Pulmonary artery endothelial cell (primary cell): ENCODE measurements at places on chromosomes 2 and 18. TPM values are rescaled to one million over a fixed set of nuclear protein-coding genes. Genes with fewer than 3 reads are reported as not detected.

Gene GGCX
- 39.1 and 68.9 TPM in 2 replicates for total RNA-seq

Gene MARS2
- 6.1 and 8.5 TPM in 2 replicates for total RNA-seq

Gene CRYGC
- total RNA-seq = not detected in 2 replicates

Gene UGT1A5
- not detected in 2 replicates for total RNA-seq

Gene QPCT
- 18.9 and 35.5 TPM in 2 replicates for total RNA-seq

Gene FAM228B
- 4.1 and 5.8 TPM in 2 replicates for total RNA-seq

Gene TMEM127
- total RNA-seq = 17.1 and 22.4 TPM in 2 replicates

DNA sequence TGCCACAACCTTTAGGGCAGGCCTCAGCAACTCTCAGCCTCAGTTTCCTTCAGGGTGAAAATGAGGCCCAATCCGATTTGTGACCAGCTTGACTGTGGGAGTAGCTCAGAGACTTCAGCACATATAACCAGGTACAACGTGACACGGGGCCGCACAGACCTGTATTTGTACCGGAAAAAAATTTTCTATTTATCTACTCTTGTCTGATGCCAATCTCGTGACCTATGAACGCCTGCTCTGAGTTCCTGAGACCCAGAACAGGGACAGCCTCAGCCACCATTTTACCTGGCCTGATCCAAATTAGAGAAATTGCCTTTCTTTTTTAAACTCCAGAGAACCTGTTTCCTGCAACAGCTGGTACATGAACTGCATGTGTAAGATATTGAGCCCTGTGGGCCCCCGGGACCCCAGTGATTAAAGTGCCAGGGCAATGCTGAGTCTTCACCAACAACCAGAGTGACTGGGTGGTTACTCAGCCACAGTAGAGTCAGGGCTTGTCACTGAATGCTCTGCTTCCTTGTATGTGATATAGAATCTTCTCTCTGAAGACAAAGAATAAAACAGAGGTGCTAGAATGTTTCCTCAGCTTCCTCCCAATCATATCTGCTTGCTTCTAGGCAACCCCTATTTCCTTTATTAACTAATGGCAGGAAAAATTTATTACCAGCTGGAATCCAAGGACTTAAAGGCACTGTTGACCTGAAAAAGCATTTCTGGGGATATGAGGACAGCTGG, 47.8 kb upstream of the FZD7 start:
- no peak for DNase-seq

DNA sequence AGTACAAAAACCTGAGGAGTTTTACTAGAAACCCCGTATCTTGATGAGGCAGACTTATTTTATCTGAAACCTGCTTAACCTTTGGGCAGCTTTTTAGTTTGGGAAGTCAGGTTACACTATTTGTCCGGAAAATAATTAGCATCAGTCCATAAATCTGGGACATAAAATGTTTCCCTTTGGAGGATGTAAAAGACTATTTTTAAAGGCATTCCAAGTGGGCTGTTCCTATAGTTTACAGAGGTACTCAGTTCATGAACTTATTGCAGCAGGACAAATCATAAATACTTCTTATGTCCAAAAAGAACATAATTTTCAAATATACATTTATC, 6.3 kb downstream of the HTR2B start:
- no peak for DNase-seq

DNA sequence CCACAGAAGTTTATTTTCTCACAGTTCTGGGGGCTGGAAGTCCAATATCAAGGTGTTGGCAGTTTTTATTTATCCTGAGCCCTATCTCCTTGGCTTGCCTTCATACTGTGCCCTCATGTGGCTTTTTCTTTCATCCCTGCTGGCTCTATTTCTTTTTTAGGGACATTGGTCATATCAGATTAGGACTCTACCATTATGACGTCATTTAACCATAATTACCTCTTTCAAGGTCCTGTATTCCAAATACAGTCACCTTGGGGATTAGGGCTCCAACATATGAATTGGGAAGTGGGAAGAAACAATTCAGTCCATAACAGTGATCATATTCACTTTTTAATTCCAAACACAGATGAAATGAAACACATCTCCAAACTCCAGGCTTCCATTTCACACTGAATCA, 286.0 kb downstream of the SUCLG1 start:
- DNase-seq = no peak

- DNase-seq = no peak
Measured at GRCh38 chr2:76730021-76730420, 792.2 kb downstream of the LRRTM4 start.

DNA sequence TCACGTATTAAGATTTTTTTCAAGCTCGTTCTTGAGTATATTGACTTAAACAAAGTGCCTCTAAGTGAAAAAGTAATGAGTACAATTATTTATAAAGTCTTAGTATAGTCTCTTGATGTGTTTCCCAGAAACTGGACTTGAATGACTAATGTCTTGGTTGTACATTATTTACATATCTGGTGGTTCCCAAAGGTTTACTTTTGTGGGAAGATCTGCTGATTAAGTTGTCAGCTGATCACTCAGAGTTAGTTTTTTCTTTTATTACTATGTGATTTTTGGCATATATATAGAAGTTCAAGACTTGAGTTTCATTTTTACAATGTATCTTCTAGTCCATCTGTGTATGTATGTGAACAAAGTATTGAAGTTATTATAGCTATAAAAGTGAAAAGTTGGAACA, 29.5 kb downstream of the RNF144A start:
- no peak for DNase-seq

DNA sequence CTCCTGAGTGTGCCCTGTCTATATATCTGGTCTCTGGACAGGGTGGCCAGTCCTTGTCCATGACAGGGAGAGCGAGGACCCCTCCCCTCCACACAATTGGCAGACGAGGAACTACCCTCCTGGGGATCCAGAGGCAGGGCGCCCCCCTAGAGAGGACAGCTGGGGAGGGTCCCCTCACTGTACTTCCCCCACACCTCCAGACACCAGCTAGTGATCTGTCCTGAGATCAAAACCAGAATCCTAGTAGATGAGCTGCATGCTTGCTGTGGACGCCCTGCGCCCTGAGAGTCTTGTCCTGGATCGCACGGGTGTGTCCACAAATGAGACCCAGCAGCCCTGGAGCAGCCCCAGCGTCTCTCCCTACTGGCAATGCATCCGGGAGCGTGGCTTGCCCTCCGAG, 83.4 kb upstream of the PXDN start:
- DNase-seq = no peak

DNA sequence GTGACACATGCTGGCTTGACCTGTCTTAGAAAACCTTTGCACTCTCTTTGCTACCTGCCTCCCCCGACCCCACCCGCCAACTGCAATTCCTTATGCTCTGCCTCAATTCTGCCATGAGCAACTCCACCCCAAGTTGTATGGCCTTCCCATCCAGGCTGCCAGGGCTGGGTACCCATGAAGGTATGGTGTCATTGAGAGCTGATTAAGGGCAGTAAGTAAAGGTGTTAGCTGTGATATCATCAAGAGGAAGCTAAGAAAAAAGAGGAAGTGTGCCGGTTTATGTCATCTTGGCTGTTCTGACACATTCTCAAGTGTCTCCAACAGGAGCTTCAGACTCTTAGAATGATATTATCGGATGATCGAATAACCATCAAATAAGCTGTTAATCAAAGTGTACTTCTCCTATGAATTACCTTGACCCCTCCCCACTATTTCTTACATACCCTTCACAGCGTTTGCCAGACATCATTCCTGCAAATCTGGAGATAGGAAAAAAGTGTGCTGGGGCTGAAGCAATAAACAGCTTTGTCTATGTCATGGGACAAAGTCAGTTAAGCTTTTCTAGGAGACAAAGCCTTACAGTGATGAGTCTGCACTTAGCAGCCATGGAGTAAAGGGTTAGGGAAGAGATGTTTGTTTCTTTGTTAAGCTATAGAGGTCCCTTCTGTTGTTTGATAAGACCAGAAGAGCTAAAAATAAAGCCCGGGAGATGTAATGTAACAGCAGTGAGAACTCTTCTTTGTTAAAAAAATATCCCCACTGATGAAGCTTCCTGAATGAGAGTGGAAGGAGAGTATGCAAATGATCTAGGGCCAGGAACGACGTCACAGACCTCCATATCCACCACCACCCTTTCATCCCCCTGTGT, 40.4 kb upstream of the SMAD2 start:
- no peak for DNase-seq

DNA sequence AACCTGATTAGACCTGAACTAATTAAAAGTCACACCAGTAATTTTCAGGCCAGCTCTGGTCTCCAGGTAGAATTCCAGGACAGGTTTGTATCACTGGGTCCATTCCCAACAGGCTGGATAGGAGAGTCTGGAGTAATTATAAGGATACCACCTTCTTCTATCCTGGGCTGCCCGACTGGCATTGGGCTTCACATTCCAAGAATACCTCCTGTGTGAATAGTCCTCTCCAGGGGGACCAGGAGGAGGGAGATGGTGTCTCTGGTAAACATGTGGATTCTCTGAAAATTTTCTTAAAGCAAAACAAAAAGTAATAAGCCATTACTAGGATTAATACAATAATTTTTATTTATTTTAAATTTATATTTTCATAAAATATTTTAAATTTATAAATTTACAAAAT, 17.3 kb downstream of the DUSP11 start:
- no peak for DNase-seq

- no peak for DNase-seq
Measured at GRCh38 chr2:121121661-121122060, 163.3 kb downstream of the TFCP2L1 start.

DNA sequence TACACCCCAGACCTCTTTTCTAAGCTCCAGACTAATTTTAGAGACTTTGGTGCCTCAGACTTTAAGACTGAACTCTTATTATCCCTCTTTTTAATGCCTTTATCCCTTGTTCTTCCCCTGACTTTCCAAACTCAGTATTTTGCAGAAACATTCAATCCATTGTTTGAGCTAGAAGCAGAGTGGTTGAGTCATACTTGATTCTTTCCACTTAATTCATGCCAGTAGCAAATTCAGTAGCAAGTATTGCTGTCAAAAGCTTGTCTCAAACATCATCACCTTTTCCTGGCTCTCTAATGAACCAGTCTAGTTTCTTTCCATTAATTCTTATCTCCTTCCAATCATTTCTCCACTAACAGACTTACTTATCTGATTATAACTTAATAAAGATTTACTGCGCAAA, 699.7 kb upstream of the ZNF804A start:
- no peak for DNase-seq

GRCh38 chr2:159875083-159875482, 77.1 kb upstream of the CD302 start:
- no peak for DNase-seq

DNA sequence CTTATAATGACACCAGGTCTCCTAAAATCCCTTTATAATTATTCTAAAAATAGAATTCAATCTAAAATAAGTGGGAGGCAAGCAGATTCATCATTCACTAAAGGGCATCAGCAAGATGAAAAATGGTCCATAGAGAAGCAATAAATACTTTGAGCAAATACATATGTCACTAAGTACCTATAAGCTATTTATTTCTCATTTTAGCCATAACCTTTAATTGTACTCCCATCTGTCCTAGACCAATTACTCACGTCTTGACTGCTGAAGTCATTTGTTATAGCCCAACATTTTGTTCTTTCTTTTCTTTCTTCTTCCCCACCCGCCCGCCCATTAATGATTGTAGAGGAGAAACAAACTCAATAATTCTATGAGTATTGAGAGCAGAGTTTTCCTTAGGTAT, 105.7 kb downstream of the MAP2 start:
- DNase-seq = no peak

- DNase-seq = no peak
Measured at GRCh38 chr2:232088771-232089170, 127.3 kb downstream of the DIS3L2 start.

DNA sequence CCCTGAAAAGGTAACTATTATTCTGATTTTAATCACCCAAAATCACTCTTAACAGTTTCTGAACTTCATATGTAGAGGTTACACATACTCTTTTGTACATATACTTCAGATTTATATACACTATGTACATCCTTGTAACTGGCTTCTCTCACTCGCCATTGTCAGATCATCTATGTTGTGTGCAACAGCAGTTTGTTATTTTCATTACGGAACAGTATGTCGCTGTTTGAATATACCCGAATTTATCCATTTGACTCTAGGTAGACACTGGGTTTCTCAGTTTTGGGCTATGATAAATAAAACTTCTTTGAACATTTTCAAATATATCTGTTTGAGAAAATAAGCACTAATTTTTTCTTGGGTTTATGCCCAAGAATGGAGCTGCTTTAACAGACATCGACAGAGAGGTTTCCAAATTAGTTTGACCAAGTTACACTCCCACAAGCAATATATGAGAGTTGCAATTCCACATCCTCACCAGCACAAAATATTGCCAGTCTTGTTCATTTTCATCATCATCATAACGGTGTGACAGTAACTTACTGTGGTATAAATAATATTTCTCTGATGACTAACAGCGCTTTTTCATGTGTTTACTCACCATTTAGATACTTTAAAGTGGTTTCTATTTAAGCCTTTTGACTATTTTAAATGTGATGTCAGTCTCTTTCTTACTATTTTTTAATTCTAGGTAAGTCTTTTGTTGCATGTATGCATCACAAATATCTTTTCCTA, 80.9 kb downstream of the SMC6 start:
- no peak for DNase-seq

GRCh38 chr2:188645986-188646385, 328.2 kb upstream of the COL3A1 start:
- no peak for DNase-seq

- DNase-seq = no peak
Measured at GRCh38 chr2:479490-480176, 191.7 kb upstream of the ALKAL2 start.
